Putamen (tissue), 1 donor: ENCODE measurements at places on chromosomes 7 and 10.

- no peak for DNase-seq
Measured at GRCh38 chr10:128077155-128077875, 48.9 kb downstream of the MKI67 start.

GRCh38 chr10:26621889-26622711 is 75.4 kb upstream of the PDSS1 start:
- no peak for DNase-seq

GRCh38 chr10:62993121-62993520 is 140.0 kb upstream of the NRBF2 start:
- DNase-seq, result no peak

- no peak for DNase-seq
Measured at GRCh38 chr7:21850531-21851285, 95.0 kb downstream of the CDCA7L start.

DNA sequence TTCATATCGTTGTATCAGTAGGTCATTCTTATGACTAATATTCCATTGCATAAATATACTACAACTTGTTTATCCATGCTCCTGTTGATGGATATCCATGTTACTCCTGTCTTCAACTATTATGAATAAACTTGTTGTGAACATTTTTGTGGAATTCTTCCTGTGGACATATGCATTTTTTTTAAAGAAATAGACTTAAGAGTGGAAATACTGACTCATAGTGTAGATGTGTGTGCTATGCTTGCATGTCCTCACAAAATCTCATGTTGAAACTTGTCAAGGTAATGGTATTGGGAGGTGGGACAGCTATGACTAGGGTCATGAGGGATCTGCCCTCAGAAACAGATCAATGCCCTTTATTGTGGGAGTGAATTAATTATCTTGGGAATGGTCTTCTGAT is 240.5 kb upstream of the PRSS58 start:
- no peak for DNase-seq

DNA sequence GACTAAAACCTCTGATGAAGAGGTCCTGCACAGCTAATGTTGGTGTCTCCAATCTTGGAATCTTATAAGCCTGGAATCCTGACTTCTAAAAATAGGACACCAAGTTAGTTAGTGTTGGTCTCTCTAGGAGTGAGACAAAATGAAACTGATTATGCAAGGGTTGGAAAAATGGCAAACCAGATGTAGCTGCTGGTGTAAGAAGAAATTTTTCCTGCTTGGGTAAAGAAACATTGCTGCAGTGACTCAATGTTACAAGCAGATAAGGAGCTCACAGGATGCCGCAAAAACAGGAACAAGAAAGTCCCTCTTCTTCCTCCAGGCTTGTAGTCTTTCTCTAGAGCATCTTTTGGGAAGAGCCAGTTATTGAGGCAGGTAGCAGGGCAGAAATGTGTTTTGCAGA is 449.0 kb downstream of the ETV1 start:
- DNase-seq, result no peak

GRCh38 chr7:68470836-68471435 is 1127.3 kb upstream of the AUTS2 start:
- no peak for DNase-seq

- no peak for DNase-seq
Measured at GRCh38 chr10:132096223-132096622, 30.5 kb downstream of the JAKMIP3 start.

- DNase-seq, result no peak
Measured at GRCh38 chr7:1995426-1995825, 237.3 kb downstream of the MAD1L1 start.

- no peak for DNase-seq
Measured at GRCh38 chr10:9743639-9744038, 1274.0 kb upstream of the CELF2 start.

DNA sequence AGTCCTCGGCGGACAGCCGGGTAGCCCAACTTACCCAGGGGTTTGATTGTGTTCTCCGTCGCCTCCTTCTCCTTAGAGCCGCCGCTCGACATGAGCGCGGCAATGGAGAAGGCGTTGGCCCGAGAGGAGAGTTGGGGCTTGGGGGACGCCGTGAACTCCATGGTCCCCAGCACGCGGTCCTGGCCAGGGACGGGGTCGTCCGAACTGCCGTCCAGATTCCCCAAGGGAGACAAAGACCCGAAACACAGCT is 515 bp downstream of the TBX20 start:
- DNase-seq, result no peak

- DNase-seq, result no peak
Measured at GRCh38 chr10:12606461-12606860, 257.1 kb downstream of the CAMK1D start.

GRCh38 chr10:126233182-126234148 is 154.8 kb downstream of the ADAM12 start:
- no peak for DNase-seq

GRCh38 chr10:130169136-130169859 is 33.1 kb downstream of the GLRX3 start:
- DNase-seq, result peak; percentile 29

DNA sequence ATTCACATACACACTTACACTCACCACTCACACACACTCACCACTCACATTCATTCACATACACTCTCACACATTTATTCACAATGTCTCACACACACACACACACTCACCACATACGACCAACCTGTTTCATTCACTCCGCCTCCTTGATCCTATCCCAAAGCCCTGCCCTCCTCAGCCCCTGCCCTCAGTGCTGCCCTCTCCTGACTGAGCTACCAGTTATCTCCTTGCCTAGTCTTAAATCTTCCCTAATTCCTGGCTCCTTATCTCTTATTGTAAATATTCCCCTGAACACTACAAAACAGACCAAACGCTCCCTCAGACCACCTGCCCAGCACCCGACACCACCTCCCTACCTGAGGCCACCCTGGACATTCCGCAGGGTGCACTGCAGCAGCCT is 26.1 kb upstream of the C10orf120 start:
- no peak for DNase-seq

- DNase-seq, result no peak
Measured at GRCh38 chr10:64209561-64209960, 688.4 kb downstream of the REEP3 start.

DNA sequence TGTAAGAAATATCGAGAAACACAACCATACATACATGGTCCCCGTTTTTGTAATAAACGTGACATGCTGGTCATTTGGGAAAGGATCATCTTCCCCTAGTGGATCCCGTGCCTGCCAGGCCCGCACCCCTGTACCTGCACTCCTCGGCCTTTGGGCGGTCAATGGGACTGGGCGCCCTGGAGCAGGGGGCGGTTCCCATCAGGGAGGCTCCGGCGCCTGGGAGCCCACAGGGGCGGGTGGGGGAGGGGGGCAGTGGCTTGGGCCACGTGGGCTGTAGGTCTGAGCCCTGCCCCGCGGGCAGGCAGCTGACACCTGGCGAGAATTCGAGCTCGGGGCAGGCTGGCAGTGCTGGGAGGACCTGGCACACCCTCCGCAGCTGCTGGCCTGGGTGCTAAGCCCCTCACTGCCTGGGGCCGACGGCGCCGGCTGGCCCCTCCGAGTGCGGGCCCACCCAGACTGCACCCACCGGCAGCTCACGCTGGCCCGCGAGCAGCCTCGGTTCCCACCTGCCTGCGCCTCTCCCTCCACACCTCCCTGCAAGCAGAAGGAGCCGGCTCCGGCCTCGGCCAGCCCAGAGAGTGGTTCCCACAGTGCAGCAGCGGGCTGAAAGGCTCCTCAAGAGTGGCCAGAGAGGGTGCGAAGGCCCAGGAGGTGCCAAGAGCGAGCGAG is 361.6 kb upstream of the GRM3 start:
- no peak for DNase-seq

- no peak for DNase-seq
Measured at GRCh38 chr10:100569687-100570481, 34.1 kb downstream of the HIF1AN start.

DNA sequence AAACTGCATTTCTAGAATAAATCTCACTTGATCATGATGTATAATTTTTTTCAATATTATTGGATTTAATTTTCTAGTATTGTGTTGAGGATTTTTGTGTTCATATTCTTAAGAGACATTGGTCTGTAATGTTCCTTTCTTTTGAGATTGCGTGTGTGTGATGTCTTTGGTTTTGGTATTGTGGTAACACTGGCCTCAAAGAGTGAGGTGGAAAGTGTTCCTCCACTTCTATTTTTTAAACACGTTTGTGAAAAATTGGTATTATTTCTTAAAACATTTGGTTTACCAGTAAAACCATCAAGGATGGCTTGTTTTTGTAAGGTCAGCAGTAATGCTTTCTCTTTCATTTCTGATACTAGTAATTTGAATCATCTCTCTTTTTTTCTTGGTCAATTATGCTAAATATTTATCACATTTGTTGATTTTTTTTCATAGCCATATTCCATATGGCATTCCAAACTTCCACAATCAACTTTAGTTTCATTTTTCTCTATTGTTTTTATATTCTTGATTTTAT is 290.2 kb upstream of the CDC14C start:
- no peak for DNase-seq

GRCh38 chr7:130266258-130266960 is at the start of gene CPA2:
TSS of gene CPA2 (plus strand) at chr7:130266863. CDS start at chr7:130266882, 19 bp downstream.
- DNase-seq, result no peak

GRCh38 chr10:54691331-54691730 is 109.7 kb downstream of the PCDH15 start:
- DNase-seq, result no peak

DNA sequence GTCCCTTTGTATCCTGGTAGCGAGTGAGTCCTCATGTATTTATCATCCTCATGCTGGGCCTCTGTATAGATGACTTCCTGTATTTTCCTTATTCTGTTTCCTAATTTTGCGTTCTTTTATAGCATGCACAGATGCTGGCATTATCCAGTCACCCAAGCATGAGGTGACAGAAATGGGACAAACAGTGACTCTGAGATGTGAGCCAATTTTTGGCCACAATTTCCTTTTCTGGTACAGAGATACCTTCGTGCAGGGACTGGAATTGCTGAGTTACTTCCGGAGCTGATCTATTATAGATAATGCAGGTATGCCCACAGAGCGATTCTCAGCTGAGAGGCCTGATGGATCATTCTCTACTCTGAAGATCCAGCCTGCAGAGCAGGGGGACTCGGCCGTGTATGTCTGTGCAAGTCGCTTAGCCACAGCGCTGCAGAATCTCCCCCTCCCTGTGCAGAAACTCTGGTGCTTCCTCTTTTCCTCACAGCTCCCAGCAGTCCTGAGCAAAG is 183.1 kb upstream of the PRSS58 start:
- no peak for DNase-seq

DNA sequence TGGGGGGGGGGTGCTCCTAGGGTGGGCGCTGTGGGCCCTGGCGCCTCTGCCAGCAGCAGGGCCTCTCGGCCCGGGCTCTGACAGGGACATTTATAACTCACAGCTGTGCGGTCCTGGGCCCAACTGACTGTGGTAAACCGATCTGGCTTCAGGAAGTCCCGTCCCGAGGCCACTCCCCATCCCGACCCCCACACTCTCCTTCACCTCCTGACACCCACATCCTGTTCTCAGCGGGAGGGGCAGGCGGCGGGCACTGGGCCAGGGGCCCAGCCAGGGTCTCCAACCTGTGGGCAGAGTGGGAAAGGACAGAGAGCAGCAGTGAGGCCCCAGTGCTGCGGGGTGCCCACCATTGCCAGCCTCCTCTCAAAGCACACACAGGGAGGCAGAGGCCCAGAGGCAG is 69.1 kb downstream of the ZMIZ1 start:
- DNase-seq, result no peak

GRCh38 chr10:115649217-115649616 is 556.1 kb downstream of the ATRNL1 start:
- no peak for DNase-seq

- DNase-seq, result no peak
Measured at GRCh38 chr7:146150153-146150552, 33.6 kb downstream of the CNTNAP2 start.

- no peak for DNase-seq
Measured at GRCh38 chr10:68251151-68251550, 19.2 kb upstream of the ATOH7 start.

GRCh38 chr10:124587811-124588211 is 126.2 kb downstream of the LHPP start:
- DNase-seq, result no peak

DNA sequence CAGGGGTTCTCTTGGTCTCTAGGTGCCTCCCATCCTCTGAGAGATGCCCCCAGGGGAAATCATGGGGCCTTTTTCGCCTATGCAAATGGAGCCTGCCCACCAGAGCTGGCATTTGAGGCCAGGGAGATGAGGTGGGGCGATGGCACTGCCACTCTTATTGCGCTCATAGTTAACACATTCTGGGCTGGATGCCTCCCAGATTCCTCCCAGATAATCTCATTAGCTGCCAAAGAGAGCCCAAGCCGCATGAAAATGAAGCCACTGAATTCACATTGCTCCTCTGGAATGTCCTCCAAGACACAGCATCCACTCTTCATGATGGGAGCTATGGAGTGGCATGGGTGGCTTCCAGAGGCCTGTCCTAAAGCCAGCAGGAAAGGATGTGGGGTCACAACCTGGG is 61.0 kb downstream of the GOLGA7B start:
- no peak for DNase-seq

DNA sequence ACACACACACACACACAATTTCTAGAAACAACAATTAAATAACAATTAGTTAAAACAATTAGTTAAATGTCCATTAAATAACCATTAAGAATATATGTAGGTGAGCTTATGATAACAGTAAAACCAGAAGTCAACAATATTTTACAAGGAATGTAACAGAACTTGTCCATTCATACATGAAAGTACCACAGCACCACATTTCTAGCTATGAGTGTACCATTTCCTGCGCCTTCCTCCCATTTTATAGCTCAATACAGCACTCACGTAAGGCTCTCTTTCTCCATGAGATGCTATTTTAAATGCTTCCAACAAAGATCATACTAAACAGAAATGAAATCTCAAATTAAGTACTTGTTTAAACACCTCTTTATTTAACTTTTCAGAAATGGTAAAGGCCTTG is 367.3 kb upstream of the ZWINT start:
- DNase-seq, result no peak

DNA sequence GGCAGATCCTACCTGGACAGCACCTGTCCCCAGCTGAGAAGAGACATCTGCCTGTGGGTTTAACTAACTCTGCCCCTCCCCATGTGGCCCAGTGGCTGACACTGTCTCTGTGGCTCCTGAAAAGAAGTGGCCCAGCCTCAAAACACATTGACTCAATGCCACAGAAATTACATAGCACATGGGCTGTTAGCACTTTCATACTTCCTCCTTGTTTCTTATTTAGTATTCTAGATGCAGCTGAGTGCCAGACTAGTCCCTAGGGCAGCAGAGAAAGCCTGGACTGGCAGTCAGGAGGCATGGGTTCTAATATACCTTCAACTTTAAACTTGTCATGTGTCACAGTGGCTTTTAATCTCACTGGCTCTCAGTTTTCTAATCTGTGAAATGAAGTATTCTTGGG is 171.0 kb downstream of the TRIL start:
- DNase-seq, result no peak

- no peak for DNase-seq
Measured at GRCh38 chr7:142709921-142710320, 39.4 kb upstream of the PRSS1 start.

GRCh38 chr10:116909307-116909706 is 60.0 kb downstream of the ENO4 start:
- no peak for DNase-seq

DNA sequence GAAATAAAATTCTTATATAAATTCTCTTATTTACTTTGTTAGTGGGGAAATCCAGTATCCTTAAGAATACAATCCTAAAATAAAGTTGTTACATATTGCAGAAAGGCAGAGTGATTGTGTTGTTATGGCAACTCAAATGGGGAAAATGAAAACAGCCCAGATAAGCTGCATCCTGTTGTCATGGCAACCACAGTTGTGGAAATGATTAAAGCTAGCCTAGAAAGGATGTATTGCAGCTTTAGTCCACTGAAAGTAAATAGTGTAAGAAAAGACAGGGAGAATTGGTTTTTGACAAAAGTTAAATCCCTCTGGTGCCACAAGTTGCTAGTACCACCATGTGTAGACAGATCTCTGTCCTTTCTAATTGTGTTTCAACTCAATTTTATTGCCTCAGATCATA is 43.2 kb downstream of the BTRC start:
- DNase-seq, result no peak
